Right lobe of liver (tissue), 6 donors: ENCODE measurements at places on chromosomes 6 and 20.

GRCh38 chr6:148448369-148449012 is 105.9 kb downstream of the SASH1 start:
- H3K4me1 ChIP-seq = no peaks in the 10 kb centered on the region
- H3K27me3 ChIP-seq = no peaks in the 10 kb centered on the region
- no peak for DNase-seq
- no peak overlapping the region for H3K4me3 ChIP-seq
- no peaks in the 10 kb centered on the region for H3K36me3 ChIP-seq

- no peak for DNase-seq
- H3K27me3 ChIP-seq = no peaks in the 10 kb centered on the region
- H3K27ac ChIP-seq = no peak overlapping the region
- no peaks in the 10 kb centered on the region for H3K4me1 ChIP-seq
- H3K4me3 ChIP-seq = no peak overlapping the region
- H3K36me3 ChIP-seq = no peaks in the 10 kb centered on the region
These were observed 2.1 kb downstream of the PRSS35 start for GRCh38 chr6:83514466-83514865.

DNA sequence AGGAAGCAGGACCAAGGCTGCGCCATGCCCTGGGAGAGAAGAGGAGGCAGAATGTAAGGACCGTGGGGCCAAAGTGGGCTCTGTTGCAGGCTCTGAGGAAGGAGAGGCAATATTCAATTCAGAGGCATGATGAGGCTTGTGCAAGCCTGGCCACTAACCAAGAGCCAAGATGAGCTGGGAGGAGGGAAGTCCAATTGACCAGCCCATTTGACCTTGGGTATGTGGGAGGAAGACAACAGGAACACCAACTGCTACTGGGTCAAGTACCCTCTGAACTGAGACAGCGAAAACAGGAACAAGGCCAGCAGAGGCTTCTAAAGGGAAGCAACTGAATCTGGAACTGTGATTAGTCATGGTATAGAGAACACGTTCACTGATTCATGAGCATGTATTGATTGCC is 779.6 kb downstream of the MAFB start:
- no peaks in the 10 kb centered on the region for H3K4me1 ChIP-seq
- DNase-seq = peak; percentile 47
- no peak overlapping the region for H3K27ac ChIP-seq
- H3K4me3 ChIP-seq = no peak overlapping the region
- H3K27me3 ChIP-seq = no peaks in the 10 kb centered on the region

- H3K4me3 ChIP-seq = no peak within 1 kb of the TSS
- DNase-seq = no peak
- no peaks in the 10 kb centered on the region for H3K27me3 ChIP-seq
- H3K36me3 ChIP-seq = no peaks in the 10 kb centered on the region
- H3K4me1 ChIP-seq = no peaks in the 10 kb centered on the region
These were observed at the start of gene OCSTAMP for GRCh38 chr20:46550461-46550860. TSS of gene OCSTAMP (minus strand) at chr20:46550654. CDS start at chr20:46550560, 94 bp downstream.

DNA sequence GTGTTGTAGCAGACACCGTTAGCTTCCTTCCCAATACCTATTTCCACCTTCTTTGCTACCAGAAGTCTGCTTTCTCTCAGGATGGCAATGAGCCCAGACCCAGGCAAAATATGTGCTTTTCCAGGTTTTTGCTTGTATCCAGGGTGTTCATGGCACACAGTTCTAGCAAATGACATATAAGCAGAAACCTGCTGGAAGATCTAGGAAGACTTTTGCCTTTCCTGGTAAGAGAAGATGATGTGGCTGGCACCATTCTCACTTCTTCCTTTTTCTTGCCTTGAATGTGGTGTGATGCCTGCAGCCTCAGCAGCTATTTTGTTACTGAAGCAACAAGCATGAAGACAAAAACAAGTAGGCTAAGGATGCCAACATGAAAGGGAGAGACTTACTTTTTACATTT is 19.2 kb upstream of the TBC1D22B start:
- no peaks in the 10 kb centered on the region for H3K36me3 ChIP-seq
- DNase-seq = no peak
- no peaks in the 10 kb centered on the region for H3K4me1 ChIP-seq
- no peak overlapping the region for H3K27ac ChIP-seq
- no peaks in the 10 kb centered on the region for H3K27me3 ChIP-seq
- no peak overlapping the region for H3K4me3 ChIP-seq

DNA sequence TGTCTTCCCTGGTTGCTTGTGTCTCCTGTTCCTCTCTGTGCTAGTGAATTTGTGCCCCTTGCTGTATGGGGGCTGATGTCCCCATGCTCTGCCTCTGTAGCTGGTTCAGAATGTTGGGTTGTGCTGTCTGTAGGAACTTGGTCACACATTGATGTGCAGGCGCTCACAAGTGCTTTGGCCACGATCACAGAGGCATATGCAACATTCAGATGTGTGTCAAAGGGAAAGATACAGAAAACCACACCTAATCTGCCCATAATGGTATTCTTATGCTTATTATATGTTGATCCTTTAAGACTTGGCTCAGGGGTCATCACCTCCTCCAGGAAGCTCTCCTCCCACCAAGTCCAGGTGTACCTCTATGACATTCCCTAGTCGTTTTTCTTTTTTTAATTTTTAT is 17.1 kb upstream of the DHX35 start:
- no peak overlapping the region for H3K27ac ChIP-seq
- H3K4me1 ChIP-seq = no peaks in the 10 kb centered on the region
- no peak overlapping the region for H3K4me3 ChIP-seq
- H3K27me3 ChIP-seq = no peaks in the 10 kb centered on the region

GRCh38 chr6:31617010-31617409 is 2.0 kb downstream of the AIF1 start:
- no peak overlapping the region for H3K4me3 ChIP-seq
- no peaks in the 10 kb centered on the region for H3K27me3 ChIP-seq
- peaks cover 16% of the 10 kb centered on the region for H3K4me1 ChIP-seq
- H3K36me3 ChIP-seq = no peaks in the 10 kb centered on the region

DNA sequence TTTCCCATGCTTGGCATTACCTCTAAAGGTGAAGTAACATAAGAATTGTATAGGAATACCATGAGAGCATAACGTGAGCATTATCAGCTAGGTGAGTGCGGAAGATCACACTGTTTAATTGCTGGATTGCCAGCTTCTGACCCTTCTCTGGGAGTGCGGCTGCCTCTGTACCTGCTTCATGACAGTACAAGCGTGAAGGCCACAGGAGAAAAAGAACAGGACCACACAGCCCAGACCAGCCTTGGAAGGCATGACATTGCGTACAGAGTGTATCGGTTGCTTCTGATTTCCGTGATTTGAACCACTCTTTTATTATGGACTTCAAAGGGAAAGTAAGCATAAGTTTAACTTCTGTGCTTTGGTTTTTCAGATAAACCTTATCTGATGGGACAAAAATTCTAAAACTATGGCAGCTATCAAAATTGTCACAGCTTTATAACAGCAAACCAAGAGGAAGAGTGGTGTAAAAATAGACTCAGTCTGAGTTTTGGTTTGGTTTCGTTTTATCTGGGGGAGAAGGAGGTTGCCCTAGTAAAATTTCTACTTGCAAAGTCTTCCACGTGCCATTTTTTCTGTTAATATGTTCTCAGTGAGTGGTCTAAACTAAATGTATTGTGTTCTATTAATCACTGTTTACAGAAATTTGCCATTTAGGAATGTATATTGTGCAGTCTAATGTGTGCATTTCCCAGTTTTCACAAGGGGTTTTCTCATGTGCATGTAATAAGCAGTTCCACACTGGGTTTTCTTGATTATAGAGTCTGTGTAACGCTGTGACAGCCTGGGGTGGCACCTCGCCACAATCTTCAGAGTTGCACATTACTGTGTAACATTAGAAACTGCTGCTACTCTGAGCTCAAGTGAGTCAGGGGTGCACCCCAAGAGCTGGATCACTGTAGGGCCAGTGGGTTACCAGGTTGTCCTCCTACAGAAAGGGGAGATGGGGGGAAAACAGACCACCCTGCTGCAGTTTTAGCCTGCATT is 97.3 kb downstream of the RPP40 start:
- H3K36me3 ChIP-seq = no peaks in the 10 kb centered on the region
- no peak overlapping the region for H3K27ac ChIP-seq
- H3K4me3 ChIP-seq = no peak overlapping the region
- H3K4me1 ChIP-seq = no peaks in the 10 kb centered on the region
